ENCODE measurements at places on chromosomes 1 and 21.

GRCh38 chr1:83626603-83627002 lies 372.3 kb downstream of the TTLL7 start:
- DNase-seq, result no peak

DNA sequence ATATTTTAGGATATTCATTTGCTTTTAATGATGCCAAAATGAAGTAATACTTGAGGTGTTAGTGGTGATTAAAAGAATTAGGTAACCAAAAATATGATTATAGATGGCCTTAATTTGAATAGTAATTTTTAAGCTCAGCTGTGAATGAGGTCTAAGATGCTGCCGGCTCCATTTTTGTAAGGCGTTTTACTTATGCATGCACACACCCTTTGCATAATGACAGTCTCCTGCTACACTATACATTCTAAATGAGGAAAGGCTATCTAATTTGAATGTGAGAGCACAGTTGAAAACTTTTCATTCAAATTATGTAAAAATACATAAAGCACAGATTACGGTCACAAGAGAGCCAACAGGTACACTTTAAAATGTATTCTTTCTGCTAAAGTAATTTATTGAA lies 41.6 kb downstream of the RGS21 start:
- DNase-seq, result no peak

DNA sequence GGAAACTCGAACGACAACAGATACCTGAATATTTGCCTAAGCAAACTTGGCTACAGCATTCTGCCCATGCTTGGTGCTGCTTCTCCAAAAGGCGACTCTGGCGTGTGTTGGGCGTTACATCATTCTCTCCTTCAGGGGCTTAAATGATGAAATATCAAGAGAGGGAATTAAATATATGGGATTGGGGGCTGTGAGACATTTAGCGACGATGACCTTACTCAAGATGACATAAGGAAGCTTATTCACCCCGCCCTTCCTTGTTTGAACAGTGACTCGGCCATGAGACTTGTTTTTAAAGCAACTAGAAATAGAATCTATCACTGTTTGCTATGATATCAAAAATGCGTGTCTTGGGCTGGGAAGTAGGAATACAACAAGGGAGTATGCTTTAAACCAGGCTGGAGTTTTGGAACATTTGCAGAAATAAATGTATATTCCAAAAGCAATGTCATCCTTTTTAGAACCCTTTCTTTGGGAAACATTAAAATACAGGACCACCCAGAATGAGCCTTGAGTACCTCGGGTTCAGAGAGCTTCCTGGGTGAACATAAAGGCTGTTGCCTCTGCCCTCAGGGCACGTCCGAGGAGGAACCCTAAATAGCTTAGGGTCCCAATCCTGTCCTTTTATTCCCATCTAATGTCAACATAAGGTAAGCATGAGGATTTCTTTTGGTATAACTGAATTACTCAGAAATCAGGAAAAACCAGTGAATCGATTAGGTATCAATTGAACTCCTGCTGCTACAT lies 123.3 kb upstream of the SLC45A1 start:
- no peak for DNase-seq

DNA sequence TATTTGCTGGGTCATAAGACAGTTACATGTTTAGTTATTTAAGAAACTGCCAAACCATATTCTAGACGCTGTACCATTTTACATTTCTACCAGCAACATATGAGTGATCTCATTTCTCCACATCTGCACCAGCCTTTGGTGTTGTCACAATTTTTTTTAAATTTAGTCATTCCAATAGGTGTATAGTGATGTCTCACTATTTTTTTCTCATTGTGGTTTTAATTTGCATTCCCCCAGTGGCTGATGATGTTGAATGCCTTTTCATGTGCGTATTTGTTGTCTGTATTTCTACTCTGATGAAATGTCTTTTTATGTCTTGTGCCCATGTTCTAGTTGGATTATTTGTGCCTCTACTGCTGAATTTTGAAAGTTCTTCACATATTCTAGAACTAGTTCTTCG lies 38.4 kb downstream of the NFASC start:
- DNase-seq, result no peak

- peak; percentile 92 for DNase-seq
Measured at GRCh38 chr1:243926803-243927245, 76.8 kb upstream of the AKT3 start.

- DNase-seq, result no peak
Measured at GRCh38 chr21:45322231-45322959, 34.7 kb upstream of the POFUT2 start.

DNA sequence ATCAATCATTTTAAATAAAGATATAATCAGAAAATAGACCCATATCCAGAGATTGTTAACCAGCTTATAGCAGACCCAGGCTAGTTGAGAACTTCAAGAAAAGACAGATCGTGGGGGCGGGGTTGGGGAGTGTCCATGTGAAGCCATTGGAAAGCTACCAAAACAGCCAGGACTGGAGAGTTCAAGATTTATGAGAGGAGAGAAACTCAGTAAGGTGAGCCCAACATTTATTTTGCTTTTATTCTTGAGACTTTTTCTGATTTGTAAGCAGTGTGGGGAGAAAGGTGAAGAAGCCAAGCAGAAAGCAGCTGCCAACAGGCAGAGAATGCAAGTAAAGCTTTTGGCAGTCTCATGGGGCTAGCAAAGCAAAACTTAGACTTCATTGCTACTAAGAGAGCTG lies 179.9 kb downstream of the VPS13D start:
- DNase-seq, result no peak

GRCh38 chr1:83860490-83861221 lies 138.3 kb downstream of the TTLL7 start:
- no peak for DNase-seq

DNA sequence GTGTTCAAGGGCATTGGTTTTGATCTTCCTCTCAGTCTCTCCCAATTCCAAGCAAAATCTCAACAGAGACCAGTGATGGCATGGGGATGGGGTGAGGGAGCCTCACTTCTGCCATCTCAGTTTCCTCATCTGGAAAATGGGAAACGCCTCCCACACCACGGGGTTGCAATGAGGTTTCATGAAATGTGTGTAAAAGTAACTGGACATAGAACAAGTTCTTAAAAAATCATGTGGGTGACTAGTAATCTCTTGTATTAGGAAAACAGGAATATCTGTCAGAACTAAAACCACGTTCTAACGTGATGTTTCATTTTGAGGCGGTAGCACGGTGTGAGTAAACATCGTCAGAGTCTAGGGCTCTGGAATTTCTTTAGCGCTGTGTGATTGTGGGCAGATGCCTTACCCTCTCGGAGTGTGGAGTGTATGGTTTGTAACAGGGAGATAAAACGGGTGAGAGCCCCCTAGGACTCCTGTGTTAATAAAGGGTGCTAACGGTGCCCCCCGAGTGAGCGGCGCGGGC lies 55.5 kb upstream of the DNAJC6 start:
- DNase-seq, result no peak

DNA sequence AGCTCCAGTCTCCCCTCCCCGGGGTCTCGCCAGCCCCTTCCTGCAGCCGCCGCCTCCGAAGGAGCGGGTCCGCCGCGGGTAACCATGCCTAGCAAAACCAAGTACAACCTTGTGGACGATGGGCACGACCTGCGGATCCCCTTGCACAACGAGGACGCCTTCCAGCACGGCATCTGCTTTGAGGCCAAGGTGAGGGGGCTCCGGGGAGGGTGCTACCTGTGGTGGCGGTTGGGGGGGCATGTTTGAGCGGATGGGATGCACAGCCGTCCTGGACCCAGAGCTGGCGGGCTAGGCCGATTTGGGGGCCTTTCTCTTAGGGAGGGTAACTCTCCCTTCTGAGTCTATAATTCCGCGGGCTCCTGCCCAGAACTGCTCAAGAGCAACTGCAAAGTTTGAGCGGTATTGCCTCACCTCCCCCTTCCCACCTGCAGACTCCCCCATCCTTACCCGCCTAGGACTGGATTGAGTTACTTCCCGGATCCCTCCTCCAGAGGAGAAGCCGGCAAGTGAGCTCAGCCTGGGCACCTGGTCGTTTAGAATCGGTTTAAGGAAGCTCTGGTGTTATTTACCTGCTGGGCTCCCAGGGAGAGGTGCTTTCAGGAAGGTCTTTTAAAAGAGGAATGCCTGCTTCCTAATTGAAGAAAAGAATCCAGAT lies 730 bp downstream of the NOS1AP start:
- no peak for DNase-seq

DNA sequence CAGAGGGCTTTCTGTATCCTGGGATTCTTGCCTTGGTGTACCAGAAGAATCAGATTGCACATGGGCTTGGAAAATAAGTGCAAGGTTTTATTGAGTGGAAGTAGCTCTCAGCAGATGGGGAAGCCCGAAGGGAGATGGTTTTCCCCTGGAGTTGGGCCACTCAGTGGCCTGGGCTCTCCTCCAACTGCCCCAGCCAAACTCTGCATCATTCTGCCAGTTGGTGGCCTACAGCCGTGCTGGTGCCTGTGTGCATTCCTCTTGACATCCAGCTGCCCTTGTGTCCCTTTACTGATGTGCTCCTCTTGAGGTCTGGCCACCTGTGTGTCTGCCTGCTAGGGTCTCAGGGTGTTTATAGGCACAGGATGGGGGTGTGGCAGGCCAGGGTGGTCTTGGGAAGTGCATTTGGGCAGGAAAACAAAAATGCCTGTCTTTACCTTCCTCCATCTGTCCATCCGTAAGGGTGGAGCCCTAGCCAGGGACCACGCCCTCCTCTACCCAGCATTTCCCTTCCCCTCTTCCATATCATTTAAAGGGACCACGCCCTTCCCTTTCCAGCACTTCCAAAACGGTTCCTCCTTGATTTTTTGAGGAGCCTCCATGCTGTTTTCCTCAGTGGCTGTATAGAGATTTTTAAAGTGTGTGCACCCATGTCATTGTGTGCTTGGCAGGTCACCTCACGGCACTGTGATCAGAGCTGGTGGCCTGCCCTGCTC lies 18.9 kb downstream of the SNAP47 start:
- DNase-seq, result no peak

Measured in fibroblast of skin of left biceps (primary cell).